Brain (organoid and tissue), 16 donors: ENCODE measurements at places on chromosomes 11 and 22. TPM values are rescaled to one million over a fixed set of nuclear protein-coding genes. Genes with fewer than 3 reads are reported as not detected.

CNIH2 gene
- 146 TPM for polyA plus RNA-seq

TRIM5 gene
- polyA plus RNA-seq, result 1.3 TPM

RASL10A gene
- 6.5 TPM for polyA plus RNA-seq

KRTAP5-9 gene
- polyA plus RNA-seq, result not detected

HDAC10 gene
- polyA plus RNA-seq, result 14.3 TPM

LARGE2 gene
- polyA plus RNA-seq, result 1.2 TPM
